NCI-H1092 (cell line): ENCODE measurements at places on chromosomes 7 and 10.
A peak's percentile ranks its signal among the peaks of the same experiment; 100 is the strongest.

DNA sequence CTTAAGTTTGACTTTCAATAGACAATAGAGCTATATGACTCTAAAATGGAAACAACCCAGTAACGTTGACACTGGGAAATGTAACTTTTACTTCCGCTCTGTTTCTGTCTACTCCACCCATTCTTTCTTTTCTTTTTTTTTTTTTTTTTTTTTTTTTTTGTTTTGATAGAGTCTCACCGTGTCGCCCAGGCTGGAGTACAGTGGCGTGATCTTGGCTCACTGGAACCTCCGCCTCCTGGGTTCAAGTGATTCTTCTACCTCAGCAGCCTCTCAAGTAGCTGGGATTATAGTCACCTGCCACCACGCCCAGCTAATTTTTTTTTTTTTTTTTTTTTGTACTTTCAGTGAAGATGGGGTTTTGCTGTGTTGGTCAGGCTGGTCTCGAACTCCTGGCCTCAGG, 13.9 kb downstream of the PRSS2 start:
- DNase-seq, result no peak

- DNase-seq, result no peak
Observed at GRCh38 chr7:101718363-101719122, 89.4 kb upstream of the MYL10 start.

DNA sequence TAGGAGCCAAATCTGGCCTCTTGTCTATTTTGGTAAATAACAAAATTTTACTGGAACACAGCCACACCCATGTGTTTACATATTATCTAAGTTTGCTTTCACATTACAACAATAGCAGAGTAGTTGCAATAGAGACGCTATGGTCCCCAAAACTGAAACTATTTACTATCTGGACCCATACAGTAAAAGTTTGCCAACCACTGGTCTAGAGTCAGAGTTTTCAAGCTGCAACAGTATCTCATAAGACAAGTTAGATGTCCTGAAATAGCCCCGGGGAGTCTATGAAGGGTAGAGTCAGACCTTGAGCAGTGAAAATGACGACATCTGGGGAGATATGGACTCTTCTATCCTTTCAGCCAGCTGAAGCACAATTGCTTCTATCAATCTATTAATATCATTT, 74.2 kb downstream of the CTNNA3 start:
- no peak for DNase-seq

GRCh38 chr10:34255035-34255434, 560.1 kb downstream of the PARD3 start:
- no peak for DNase-seq

DNA sequence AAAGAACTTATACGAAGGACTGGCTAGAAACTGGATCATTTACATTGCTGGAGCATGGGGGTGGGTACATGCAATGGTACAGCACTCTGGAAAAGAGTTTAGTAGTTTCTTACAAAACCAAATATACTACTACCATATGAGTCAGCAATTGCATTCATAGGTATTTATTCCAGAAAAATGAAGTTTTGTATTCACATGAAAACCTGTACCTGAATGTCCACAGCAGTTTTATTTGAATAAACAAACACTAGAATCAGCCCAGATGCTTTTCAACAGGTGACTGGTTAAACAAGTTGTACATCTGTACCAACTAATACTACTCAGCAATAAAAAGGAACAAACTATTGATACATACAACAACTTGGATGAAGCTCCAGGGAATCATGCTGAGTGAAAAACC, 3.4 kb downstream of the SCIN start:
- DNase-seq, result no peak

- DNase-seq, result no peak
Observed at GRCh38 chr10:8059191-8059936, 4.9 kb downstream of the GATA3 start.

GRCh38 chr10:86020134-86020533, 346.5 kb downstream of the GRID1 start:
- DNase-seq, result peak; percentile 38

DNA sequence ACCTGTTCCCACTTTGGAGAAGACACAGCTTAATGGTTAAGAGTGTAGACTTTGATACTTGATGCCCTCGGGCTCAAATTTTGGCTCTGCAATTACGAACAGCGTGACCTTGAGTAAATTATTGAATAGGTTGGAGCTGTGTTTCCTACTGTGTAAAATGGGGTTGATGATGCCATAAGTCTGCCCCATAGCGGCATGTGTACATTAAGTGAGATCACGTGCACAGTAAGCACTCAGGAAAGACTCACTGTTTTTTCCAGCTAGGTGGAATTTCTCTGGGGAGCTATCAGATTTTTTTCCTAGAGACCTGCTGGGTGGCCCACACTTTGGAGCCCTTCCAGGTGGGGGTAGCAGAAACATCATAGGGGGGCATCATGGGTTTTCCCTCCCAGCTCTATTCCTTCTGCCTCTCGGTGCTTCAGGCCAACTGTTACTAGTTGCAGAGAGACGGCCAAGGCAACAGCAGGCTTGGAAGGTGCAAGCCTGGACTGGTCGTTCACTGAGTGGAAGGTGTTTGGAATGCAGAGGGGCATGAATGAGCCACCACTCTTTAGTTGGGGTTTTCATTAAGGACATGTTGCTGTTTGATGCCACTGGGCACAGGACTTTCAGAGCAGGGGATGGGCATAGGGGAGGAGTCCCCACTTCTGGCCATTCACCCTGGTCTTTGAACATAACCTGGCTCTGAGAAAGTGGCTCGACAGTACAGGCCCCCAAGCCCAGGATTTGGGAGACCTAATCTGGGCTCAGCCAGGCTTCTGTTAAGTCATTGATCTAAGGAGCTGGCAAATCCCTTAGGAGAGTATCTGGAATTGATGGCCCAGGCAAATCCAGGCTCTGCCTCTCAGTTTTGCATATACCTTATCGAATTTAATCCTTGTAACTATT, 64.0 kb downstream of the SYPL1 start:
- no peak for DNase-seq

- DNase-seq, result peak; percentile 80
Observed at GRCh38 chr7:148941598-148942275, 57.6 kb upstream of the EZH2 start.

DNA sequence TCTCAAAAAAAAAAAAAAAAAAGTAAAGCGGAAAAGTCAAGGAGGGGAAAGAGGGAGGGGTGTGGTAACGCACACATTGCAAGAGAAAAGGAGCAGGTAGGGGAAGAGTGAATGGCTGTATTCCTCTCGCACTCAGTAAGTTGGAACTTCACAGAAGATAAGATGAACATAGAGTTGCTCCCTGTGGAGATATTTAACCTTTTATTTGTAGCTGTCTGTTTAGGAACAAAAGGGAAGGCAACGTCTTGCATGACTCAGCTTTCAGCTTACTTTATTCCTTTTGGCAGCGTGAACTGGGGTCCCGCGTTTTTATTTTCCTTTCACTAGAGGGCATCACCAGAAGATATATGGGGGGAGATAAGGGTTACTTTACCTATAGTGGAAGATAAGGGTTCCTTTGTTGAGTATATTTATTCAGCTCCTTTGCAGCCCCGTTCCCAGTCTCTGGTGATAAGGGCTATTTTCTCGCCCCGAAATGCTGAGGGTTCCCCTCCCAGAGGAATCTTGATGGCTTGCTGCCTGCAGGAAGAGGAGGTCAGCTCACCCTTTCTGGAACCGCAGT, 78.5 kb downstream of the APBB1IP start:
- no peak for DNase-seq

- no peak for DNase-seq
Observed at GRCh38 chr10:114855776-114856543, 34.4 kb downstream of the FHIP2A start.

- no peak for DNase-seq
Observed at GRCh38 chr7:47405286-47405904, 176.5 kb downstream of the TNS3 start.

DNA sequence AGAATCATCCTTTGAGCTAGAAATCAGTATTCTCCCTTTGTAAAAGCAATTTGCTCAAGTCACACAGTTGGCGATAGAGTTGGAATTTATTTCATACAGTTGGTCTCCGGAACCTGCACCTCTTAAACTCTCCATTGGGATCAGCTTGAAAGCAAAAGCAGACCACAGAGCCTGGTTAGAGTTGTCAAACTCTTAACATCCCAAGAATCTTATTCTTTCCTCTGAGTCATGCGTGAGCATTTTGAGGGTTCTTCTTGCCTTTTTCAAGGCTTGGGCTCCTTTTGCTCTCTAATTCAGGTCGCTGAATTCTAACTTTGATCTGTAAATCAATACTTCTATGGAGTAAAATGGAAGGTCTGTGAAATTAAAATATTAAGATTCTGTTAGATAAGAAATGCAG, 19.6 kb upstream of the SCIN start:
- no peak for DNase-seq

DNA sequence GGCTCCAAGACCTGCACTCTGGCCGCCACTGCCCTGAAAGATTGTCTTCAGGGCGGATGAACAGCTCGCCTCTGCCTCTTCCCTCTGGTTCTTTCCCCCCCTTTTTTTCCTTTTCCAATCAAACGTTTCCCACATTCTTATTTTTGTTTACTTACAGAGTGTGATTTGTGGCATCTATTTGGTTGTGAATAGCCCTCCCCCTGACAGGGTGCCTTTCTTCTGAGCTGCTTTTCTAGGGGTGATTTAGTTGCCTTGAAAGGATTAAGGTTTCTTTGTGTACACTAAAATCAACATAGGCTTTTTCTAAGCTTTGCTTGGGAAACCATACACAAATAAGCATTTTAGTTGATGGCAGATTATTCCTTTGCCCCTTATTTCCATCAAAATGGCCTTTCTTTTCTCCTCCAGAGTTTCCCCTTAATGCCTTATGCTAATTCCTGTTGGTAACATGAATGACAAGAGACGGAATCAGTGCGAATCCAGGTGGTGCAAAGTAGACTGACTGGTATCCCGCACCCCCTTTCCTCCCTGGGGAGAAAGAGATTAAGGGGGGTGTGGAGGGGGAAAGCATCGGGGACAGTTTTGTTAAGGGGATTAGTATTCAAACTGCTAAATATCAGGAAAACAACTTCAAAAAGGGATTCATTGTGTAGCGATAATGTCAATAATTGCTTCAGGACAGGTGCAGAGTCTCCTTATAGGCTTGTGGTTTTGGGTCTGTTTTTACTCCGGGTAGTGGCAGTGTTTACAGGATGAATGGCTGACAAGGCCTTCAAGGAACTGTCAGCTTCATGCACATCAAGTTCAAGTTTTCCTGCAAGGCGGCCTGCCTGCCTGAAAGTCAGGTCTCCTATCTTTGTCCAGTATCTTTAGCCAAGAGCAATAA, 431.6 kb upstream of the GALNT17 start:
- no peak for DNase-seq

DNA sequence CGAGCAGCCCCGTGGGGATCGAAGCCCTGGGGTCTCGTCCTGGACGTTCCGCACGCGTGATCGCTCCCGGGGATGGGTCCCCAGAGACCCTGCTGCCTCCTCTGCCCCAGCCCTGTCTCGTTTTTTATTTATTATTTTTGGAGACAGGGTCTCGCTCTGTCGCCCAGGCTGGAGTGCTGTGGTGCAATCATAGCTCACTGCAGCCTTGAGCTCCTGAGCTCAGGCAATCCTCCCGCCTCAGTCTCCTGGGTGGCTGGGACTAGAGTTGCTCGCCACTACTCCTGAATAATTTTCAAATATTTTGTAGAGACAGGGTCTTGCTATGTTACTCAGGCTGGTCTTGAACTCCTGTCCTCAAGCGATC, 319 bp upstream of the STX1A start:
- no peak for DNase-seq

- DNase-seq, result no peak
Observed at GRCh38 chr7:151650161-151650560, 130.5 kb upstream of the RHEB start.

DNA sequence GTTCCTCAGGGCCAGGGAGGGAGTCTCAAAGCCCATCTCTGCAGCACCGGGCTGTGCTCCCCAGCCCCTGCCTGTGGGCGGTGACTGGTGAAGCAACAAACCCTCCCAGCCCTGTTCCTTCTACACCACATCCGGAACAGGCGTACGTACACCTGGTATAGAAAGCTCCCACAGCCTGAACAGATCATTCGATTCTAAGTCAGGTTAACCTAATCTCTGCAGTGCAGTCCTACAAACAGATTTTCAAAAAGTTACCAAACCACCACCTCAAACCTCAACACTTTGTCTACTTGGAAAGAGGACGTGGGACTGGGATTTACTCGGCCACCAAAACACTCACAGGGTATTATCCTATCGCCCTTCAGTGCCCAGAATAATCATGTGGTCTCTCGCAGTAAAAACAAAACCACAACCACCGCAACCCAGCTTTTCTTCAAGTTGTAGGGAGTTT, 238.4 kb downstream of the DIP2C start:
- no peak for DNase-seq

GRCh38 chr10:47241946-47242867, 57.8 kb upstream of the GDF10 start:
- DNase-seq, result no peak

DNA sequence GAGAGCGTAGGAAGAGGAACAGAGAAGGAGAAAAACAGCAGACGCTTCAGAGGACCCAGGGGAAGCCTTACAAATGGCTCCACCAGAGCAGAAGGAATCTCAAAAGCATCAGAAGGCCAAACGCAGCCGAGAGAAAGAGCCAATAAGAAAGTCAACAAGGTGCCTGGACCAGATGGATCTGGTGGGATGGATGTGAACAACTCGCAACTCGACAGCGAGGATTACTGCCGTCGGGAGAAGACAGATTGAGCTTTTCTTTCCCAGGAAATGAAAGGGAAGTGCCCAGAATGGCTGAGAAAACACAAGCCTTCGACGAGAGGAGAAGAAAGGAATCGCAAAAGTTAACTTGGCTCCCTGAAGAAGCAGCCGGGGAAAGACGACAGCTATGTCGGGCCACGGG, 132.8 kb upstream of the MGMT start:
- no peak for DNase-seq

GRCh38 chr7:158101821-158102450, 485.7 kb downstream of the PTPRN2 start:
- DNase-seq, result no peak

GRCh38 chr10:62130948-62131347, 137.7 kb downstream of the RTKN2 start:
- DNase-seq, result no peak

DNA sequence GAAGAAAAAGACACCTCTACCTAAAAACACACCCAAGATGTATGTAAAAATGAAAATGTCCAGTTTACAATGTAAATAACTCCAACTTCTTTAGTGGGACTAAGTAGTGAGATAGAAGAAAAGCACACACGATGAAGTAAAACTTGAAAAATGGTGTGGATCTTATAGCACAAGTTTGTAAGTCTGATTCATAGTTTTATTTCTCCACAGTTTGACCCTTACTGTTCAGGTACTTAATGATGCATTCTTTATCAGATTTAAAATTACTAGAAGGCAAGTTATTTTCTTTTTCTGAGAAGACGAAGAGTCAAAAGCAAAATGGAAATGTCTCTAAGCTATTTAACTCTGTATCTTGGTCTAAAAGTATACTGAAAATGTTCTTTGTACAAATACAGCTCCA, 6.1 kb downstream of the NAMPT start:
- DNase-seq, result no peak

GRCh38 chr7:4272141-4272540, 410.0 kb upstream of the FOXK1 start:
- DNase-seq, result no peak

- no peak for DNase-seq
Observed at GRCh38 chr7:40773656-40774055, 638.9 kb downstream of the SUGCT start.

- DNase-seq, result peak; percentile 72
Observed at GRCh38 chr7:13839063-13839462, 150.4 kb downstream of the ETV1 start.
